Smooth muscle cell of the brain vasculature (primary cell): ENCODE measurements at places on chromosomes 6 and 20.

- no peak for DNase-seq
Measured at GRCh38 chr6:43990275-43990626, 137.0 kb downstream of the MRPL14 start.

DNA sequence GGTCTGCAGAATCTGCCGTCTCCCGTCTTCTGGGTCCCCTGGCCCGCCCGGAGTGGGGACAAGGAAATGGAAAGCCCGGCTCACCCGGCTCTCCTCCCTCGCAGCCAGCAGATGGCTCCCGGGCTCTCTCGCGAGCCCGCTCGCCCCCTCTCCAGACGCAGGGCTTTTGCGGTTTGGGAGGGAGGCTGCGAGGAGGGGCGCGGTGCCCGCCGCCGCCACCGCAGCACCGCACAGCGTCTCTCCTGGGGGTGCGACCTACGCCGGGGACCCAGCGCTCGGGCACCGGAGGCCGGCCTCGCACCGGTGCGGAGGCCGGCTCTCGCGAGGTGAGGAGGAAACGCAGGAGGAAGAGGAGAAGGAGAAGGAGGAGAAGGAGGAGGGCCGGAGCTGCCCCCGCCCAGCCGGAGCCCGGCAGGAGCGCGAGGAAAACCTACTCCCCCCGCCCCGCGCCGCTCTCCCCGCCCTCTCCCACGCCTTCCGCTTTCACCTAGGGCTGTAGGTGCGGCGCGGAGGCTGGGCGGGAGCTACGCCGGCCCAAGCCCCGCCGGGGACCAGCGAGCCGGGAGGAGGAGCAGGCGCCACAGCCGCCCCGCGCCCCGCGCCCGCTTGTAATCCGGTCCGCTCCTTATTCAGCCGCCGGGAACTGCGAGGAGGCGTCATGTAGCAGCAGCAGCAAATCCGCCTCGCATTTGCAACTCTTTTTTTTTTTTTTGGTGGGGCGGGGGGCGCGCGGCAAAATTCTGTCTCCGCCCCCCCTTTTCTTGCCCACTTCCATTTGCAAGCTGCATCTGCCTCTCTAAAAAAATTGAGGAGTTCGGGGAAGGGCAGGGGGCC, at the start of gene CARMIL1:
TSS of gene CARMIL1 (plus strand) at position 461 of the 834 bp plus-strand sequence. CDS start 422 bp downstream, outside the sequence.
- no peak for DNase-seq

- DNase-seq = no peak
Measured at GRCh38 chr6:74256381-74256780, 560.4 kb downstream of the CD109 start.

- no peak for DNase-seq
Measured at GRCh38 chr6:41471064-41471895, 74.9 kb upstream of the FOXP4 start.

DNA sequence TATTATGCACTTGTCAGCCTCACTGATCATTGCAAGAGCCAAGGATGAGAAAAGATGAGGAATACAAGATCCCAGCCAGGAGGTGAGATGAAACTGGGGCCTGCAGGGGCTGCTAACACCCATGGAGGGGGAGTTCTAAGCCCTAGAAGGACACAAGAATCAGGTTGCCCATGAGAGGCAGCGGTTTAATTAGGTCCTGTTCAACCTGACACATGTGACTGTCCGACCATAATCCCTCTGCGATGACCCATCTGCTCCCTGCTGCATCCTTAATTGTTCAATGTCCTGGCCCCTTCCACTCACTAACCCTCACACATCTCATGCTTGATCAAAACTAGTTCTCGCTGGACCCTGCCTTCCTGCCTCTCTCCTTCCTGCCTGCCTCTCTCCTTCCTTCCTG, 52.2 kb upstream of the NNAT start:
- no peak for DNase-seq

DNA sequence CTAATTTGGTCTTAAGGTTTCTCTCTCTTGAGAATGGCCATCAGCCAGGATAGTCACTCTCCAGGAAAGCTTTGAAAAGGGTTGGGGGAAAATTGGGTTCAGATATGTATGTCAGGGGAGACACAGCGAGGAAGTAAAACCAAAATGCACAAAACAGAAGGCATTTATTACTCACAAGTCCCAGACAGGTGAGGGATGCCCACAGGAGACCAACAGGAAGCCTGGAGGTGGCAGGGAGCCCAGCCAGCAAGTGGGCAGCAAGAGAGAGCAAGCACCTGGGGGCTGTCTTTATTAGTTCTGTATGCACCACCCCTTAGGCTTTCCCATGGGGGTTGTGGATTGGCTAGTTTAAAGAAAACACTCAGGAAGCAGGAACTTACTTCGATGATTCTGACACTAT, 707.7 kb downstream of the KIF16B start:
- DNase-seq = no peak

DNA sequence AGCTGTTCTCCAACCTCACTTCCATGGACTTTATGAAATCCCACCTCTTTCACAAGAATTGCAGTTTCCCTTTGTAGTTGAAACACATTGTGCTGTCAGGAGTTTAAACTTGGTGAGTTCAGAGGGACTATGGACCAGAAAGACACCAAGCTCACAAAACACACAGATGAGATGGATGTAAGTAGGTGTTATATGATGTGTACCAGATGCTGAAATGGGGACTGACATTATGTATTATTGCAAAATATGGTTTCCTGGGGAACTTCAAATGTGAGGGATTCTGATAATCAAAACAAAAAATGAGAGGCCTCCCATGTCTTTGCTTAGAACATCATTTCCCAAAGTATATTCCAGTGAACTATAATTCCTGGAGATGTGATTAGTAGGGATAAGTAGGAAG, 401.1 kb upstream of the ARID1B start:
- no peak for DNase-seq

DNA sequence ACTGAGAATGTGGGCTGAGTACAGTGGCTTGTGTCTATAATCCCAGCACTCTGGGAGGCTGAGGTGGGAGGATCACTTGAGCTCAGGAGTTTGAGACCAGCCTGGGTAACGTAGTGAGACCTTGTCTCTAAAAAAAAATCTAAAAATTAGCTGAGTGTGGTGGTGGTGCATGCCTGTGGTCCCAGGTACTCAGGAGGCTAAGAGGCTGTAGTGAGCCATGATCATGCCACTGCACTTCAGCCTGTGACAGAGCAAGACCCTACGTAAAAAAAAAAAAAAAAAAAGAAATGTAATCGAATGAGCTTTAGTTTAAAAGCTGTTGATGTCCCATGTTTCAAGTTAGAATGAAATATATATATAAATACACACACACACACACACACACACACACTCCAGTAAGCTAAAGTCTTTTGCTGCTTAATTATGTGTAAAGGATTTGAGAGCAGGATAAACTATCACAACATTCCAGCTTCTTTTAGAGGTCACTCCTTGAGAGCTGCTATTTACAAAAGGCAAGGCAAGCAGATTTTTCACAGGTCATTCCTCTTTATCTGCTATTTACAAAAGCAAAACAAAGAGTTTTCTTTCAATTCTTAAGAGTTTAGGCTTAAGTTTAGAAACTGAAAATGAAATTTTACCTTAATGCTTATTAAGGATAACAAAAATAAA, 4.7 kb upstream of the MICAL1 start:
- DNase-seq = no peak

- DNase-seq = no peak
Measured at GRCh38 chr20:56249244-56249955, 868 bp downstream of the MC3R start.

GRCh38 chr20:47118641-47119040, 224.0 kb downstream of the EYA2 start:
- no peak for DNase-seq

- DNase-seq = no peak
Measured at GRCh38 chr6:20118892-20119291, 93.4 kb downstream of the MBOAT1 start.

DNA sequence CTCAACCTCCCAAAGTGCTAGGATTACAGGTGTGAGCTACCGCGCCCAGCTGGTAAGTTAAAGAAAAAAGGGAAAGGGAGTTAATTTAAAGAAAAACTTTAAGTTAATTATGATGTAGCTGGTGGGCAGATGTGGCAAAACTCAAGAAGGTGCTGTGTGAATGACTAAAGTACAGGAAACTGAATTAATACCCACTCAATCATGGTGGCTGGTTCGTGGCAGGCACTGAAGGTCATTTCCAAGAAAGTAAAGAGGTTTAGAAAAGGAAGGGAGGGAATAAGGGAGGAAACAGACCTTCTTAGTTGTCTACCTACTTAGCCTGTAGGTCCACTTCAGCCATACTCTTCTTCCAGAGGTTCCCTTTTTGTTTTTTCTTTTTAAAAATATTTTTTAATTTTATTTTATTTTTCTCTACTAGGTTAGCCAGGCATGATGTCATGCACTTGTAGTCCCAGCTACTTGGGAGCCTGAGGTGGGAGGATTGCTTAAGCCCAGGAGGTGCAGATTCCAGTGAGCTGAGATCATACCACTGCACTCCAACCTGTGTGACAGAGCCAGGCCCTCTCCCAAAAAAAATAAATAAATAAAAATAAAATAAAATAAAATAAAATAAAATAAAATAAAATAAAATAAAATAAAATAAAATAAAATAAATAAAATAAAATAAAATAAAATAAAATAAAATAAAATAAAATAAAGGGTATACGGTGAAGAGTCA, 11.9 kb upstream of the TGM3 start:
- no peak for DNase-seq

DNA sequence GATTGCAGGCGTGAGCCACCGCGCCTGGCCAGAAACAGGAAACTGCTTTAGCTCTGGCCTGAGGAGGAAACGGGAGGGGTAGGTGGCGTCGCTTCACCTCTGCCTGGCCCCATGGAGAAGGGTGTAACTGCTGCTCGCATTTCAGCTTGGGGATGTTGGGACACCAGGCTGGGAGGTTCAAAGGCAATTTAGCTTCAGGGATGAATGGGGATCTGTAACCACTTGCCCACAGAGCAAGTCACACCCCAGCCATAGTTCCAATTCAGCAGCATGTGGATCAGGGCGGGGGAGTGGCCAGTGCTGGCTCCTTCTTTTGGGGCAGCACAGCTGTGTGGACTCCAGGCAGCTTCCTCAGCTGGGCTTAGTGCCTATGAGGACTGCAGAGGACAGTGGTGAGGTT, 34.8 kb upstream of the NUP153 start:
- DNase-seq = no peak

DNA sequence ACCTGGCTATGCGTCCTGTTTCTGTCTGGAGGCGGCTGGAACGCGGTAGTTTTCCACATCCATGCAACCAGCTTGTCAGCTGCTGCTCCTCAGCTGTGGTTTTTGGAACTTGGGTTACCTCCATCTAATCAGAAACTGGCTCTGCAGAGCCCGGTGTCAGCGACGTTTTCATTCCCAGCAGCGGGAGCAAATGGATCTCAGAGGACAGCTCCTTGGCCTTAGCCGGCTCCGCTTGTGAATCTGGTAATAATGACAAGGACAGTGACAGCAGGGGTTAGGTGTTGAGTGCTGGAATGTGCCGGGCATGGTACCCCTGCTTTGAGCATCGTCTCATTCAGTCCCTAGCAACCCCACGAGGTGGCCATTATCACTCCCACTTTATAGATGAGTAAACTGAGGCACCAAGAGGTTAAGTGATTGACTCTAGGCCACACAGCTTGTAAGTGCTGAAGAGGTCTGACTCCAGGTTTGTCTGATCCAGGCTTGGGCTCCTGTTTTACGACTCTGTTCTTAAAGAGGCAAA, 1.3 kb downstream of the SLCO4A1 start:
- no peak for DNase-seq

DNA sequence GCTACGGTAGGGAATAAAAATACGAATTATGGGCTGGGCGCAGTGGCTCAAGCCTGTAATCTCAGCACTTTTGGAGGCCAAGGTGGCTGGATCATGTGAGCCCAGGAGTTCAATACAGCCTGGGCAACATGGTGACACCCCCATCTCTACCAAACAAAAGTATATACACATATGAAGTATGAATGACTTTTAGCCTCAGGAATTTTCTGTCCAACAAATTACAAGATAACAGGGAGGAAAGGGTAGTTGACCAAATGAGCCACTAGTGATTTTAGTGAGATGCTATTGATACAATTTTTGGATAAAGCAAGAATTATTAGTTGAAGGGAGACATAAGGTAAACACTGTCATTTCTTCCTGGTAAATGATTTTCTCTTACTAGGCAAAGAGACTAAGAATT, 328.2 kb downstream of the SYNE1 start:
- no peak for DNase-seq

- DNase-seq = no peak
Measured at GRCh38 chr6:33205191-33206026, 954 bp downstream of the HSD17B8 start.

GRCh38 chr20:62208795-62209755, 11.0 kb downstream of the HRH3 start:
- DNase-seq = no peak

DNA sequence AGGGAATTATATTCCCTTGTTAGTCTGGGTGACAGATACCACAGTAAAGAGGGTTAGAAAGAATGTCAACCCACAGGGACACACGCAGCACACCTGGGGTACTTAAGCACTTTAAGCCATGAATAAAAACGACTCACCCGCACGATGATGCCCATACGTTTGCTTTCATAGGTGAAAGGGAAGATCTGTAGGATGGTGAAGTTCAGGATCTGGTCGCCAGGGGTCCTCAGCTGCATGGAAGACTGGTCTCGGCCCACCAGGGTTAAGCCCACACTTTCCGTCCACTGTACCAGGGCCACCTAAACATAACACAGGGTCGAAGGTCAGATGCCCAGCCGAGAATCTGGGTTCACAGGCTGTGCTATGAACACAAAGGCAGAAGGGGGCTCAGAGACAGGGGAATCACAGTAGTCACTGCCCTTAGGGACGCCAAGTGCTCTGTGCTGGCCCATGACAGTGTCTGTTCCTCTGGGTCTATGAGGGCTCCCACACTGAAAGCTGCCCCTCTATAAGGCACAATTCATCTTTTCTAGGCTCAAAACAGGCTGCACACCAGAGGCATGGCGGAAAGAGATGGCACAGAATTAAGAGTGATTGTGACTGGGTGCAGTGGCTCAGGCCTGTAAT, 96.8 kb upstream of the NFATC2 start:
- peak; percentile 50 for DNase-seq

DNA sequence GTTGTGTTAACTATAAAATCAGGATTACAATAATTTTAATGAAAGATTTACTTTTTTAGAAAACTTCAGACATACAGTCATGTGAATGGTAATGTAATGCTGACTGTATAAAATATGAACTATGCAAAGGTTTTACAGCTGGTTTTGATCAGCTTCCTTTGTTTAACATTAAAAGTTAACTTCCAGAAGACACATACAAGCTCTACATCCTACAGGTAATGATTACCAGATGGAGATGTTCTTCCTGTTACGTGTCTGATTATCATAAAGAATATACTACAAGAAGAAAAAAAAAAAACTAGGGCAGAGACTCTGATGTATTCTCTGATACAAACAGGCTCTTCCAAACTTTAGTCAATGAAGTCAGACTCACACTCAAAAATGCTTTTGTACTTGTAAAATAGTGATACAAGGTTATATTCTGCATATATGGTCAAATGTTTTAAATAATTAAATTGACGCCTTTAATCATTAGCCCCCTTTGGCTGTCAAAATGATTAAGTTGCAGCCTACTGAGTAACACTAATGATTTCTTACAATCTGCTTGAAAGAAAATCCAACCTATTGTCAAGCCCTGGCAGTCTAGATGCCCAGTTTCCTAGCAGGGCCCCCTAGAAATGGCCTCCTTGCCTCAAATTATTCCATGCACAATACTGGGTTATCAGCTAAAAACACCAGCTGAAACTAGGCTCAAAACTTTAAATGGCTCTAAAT, 251.8 kb upstream of the RUNX2 start:
- no peak for DNase-seq
